ENCODE measurements at places on chromosomes 1 and 21.

- DNase-seq, result no peak
Measured at GRCh38 chr1:84996846-84997666, at the start of gene MCOLN2. Gene MCOLN2, minus strand, starts transcription at chr1:84997113. Its CDS starts 241 bp downstream, at chr1:84996872.

- DNase-seq, result no peak
Measured at GRCh38 chr1:9119745-9120144, 9.2 kb downstream of the GPR157 start.

DNA sequence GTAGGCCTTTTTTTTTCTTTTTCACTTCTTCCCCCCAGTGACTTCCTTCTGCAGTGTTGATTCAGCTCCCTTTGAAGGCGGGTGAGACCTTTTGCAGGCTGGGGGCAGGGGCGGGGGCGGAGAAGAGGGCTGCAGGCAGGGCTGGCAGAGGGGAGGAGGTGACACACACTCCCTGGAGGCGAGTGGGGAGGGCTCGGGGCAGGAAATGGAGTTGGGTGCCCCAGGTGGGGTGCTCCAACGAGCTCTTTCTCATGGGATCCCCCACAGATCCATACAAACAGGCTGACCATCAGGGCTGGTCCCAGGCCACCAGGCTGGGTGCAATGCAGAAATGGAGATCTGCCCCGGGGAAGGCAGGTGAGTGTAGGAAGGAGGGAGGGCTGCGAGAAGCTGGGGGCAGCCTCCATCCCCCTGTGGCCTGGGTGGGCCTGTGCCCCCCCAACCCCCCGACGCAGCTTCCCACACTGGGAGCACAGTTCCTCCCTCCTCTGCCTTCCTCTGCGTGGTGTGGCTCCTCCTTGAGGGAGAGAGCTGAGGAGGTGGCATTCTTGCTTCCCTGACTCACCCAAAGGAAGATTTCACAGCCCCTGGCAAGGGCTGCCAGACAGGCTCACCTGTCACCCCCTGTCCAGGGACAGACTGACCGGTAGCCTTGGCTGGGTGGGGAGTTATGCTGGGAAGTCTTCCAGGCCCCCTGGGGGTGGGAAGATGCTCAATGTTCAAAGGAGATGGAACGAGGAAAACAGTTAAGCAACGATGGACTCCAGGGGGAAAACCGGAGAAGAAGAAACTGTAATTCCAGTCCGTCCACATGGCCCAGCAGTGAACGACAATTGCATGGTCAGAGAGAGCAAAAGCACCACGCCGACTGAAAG lies 7.1 kb upstream of the ITGB2 start:
- no peak for DNase-seq

- no peak for DNase-seq
Measured at GRCh38 chr1:202685641-202686040, 24.6 kb downstream of the SYT2 start.

- DNase-seq, result no peak
Measured at GRCh38 chr1:158996998-158997397, 12.7 kb upstream of the IFI16 start.

DNA sequence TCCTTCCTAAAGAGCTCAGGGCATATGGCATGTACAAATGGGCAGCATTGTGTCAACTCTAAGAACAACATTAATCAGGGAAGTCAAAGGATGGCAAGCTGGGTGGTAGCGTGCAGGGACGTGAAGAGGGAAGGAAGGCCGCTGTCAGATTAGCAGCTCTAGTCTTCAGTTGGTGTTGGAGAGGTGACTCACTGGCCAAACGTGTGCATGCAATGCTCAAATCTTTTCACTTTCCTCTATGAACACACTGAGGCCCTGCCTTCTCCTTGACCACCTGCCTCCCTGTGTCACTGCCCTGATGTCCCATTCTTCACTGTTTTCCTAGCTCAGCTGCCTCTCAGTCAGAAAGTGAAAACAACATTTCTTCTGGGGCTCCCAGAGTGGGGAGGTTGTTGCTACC lies 5.9 kb upstream of the PIGR start:
- DNase-seq, result no peak

- no peak for DNase-seq
Measured at GRCh38 chr1:214251354-214251753, 29.6 kb upstream of the SMYD2 start.

DNA sequence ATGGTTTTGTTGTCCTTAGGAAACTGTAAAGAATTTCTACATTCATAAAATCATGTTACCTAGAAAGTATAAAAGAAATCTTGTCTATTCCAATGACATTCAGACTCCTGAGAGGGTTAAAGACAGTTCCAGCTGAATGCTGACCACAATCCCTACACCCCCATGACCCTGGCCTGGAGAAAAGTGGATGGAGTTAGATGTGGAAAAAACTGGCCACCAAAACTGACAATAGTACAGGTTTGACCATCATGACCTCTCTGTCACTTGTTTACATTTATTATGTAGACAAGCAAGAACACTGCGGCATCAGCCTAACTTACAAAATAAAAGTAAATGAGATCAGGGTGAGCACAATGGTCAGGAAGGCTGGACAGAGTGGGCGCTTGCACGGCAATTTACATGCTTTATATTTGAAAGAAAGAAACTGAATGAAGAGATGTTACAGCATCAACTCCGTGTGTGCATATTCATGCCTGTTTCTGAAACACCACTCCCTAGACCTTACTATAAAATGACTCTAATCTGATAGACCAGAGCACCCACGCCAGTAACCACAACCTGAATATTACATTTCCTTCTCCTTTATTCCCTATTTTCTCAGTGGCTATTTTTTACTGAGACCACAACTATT lies 116.0 kb downstream of the ESRRG start:
- no peak for DNase-seq

DNA sequence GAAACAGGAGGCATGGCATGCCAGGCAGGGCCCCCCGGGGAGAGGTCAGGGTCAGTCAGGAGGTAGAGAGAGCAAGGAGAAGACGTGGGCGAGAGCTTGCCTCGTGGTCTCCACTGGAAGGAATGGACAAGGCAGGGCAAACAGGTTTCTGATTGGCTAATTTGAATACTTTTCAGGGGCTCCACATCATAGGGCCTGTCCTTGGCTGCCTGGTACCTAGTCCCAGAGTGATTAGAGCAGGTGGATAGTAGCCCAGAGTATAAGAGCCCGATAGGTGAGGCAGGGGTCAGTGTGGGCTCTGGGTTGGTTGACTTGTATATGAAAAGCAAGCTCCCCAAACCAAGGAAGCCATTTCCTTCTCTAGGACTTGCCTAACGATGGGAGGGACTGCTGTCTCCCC lies 178.6 kb downstream of the ZP4 start:
- no peak for DNase-seq

GRCh38 chr21:39730418-39731157 lies 14.4 kb upstream of the IGSF5 start:
- no peak for DNase-seq

DNA sequence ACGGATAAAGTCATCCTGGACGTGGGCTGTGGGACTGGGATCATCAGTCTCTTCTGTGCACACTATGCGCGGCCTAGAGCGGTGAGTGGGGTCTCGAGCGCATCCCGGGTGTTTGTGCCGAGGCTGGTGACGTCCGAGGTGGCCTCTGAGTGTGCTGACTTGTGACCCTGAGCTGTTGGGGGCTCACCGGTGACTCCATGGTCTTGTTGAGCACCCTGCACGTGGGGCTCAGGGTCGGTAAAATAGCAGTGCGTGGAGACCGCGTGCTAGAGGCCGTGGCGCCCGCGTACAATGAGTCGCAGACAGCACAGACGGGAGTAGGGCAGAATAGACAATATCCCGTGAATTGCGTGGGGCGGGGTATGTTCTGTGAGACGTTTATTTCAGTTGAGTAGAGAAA lies 13.1 kb downstream of the PRMT2 start:
- DNase-seq, result no peak

DNA sequence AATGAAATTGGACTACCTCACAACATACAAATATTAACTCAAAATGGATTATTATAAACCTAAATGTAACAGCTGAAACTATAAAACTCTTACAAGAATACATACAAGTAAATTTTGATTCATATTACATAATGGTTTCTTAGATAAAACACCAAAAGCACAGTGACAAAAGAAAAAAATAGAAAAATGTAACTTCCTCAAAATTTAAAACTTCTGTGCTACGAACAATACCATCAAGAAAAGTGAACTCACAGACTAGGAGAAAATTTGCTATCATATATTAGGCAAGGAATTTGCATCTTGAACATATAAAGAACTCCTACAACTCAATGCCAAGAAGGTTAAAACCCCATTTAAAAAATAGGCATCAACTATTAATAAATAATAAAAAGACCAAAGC lies 31.2 kb downstream of the ANGPTL3 start:
- no peak for DNase-seq

DNA sequence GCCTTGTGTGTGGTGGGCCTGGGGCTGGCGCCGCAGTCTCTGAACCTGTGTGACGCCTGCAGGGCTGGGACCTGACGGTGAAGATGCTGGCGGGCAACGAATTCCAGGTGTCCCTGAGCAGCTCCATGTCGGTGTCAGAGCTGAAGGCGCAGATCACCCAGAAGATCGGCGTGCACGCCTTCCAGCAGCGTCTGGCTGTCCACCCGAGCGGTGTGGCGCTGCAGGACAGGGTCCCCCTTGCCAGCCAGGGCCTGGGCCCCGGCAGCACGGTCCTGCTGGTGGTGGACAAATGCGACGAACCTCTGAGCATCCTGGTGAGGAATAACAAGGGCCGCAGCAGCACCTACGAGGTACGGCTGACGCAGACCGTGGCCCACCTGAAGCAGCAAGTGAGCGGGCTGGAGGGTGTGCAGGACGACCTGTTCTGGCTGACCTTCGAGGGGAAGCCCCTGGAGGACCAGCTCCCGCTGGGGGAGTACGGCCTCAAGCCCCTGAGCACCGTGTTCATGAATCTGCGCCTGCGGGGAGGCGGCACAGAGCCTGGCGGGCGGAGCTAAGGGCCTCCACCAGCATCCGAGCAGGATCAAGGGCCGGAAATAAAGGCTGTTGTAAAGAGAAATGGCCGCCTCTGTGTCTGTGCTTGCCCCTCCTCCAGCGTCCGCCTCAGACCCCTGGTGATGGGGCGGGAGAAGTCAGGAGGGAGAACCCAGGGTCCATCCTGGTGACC lies 788 bp downstream of the ISG15 start:
- DNase-seq, result no peak

- no peak for DNase-seq
Measured at GRCh38 chr1:167708940-167709389, 12.8 kb upstream of the MPZL1 start.

- no peak for DNase-seq
Measured at GRCh38 chr1:182602935-182603645, 1.1 kb downstream of the RGS16 start.

DNA sequence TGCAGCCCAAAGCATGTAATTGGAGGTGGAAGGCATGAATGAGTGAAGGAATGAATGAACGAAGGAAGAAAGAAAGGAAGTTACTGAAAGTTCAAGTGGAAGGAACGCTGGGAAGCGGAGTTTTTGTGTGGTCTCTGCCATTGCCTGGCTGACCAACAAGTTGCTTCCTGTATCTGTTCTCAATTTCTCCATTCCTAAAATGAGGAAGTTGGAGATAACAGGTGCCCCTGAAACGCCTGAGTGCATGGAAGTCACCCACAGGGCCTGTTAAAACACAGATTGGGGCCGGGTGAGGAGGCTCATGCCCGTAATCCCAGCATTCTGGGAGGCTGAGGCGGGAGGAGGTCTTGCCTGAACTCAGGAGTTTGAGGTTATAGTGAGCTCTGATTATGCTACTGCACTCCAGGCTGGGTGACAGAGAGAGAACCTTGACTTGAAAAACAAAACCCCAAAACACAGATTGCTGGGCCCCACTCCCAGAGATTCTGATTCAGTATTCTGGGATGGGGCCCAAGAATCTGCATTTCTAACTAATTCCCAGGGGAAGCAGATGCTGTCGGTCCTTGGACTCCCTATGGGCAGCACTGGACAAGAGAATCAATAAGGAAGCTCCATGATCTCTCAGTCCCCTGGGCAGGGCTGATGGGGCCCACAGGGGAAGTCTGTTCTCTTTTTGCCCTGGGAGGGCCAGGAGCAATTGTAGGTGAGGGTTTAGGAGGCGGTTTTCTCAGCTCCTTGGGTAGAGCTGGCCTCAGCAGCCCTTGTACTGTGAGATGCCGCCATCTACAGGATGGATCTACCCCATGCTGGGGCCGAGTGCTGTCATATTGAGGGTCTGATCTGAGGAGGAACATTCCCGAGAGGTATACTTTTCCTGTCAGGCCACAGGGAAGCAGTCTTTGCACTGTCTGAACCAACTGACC lies 3.3 kb upstream of the CNR2 start:
- no peak for DNase-seq

GRCh38 chr1:40401473-40402201 lies 28.1 kb downstream of the SMAP2 start:
- no peak for DNase-seq

- DNase-seq, result no peak
Measured at GRCh38 chr1:143699115-143699514, 272.7 kb downstream of the FAM72C start.

DNA sequence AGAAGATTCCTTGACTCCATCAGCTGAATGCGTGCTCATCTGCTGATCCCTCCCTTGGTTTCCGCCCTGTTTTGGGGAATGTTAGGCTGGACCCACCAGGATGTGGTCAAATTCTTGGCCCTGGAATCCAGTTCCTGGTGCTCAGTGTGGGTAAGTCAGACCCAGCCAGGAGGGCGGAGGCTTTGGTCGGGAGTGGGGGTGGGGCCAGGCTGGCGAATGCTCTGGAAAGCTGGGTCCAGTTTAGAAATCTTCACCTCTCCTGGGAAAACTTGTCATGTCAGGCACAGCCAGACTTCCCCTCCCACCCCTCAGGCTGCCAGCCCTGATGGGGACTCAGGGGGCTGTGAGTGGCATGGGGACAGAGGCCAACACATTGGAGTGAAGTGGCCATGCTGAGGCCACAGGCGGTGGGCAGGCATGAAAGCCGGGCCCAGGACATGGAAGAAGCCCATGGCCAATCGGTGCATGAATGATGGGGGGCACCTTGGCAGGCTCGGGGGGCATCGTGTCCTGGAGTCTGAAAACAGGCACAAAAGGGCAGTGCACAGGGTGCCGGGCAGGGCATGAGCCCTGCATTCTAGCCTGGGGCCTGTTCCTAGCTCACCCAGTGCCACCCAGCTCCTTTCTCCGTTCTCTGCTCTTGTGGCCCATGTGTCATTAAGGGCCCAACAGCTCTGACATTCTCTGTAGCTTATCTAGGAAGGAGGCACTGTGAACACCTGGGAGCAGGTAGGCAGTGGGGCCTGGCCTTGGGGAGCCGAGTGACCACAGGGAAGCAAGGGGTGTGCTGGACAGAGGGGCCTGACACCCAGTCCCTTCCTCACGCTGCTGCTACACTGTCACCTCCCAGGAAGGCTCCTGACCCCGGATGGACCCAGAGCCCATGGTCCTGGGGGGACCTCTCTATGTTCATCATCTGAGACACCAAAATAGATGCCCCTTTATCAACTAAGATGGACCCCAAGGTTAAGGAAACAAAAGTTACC lies 14.6 kb upstream of the PADI1 start:
- DNase-seq, result no peak

DNA sequence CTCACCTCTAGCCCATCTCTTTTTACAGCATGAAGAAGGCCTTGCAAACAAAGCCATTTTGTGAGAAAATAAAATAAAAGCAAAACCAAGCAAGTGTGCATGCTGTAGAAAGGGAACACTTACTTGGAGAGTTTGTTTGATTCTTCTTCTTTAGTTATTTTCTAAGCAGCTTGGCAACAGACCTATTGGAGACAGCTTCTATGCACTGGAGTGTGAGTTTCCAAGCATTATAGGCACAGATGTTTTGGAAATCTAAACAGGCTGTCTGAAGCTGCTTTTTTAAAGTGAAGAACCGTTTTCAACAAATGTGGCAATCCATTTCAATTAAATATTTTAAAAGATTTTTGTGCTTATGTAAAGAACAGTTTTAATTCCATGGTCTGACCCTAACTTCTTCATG lies 76.6 kb downstream of the NGF start:
- no peak for DNase-seq

GRCh38 chr1:59967780-59968179 lies 41.2 kb upstream of the CYP2J2 start:
- no peak for DNase-seq

GRCh38 chr21:16943231-16943630 lies 569.6 kb upstream of the CXADR start:
- no peak for DNase-seq
